ENCODE measurements at places on chromosomes 3 and 15.

GRCh38 chr15:26214290-26214689, 351.2 kb upstream of the ATP10A start:
- no peak for DNase-seq

GRCh38 chr3:22608093-22608492, 595.0 kb upstream of the UBE2E2 start:
- DNase-seq, result no peak

- DNase-seq, result no peak
Measured at GRCh38 chr3:172516318-172517214, 6.7 kb downstream of the TNFSF10 start.

- DNase-seq, result no peak
Measured at GRCh38 chr15:73583544-73583943, 49.6 kb downstream of the NPTN start.

DNA sequence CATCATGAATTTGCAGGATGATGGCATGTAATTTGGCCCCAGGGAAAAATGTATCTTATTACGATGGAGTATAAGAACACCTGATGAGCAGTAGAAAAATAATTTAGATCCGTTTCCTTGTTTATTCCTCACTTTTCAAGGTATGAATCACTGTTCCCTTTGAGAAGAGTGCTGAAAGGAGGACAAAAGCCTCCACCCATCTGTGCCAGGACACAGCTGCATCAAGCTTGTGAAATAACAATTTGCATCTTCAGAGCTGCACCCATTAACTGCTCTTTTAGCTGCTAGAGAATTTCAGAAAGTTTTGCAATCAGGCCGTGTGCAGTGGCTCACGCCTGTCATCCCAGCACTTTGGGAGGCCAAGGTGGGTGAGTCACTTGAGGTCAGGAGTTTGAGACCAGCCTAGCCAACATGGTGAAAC, 9.6 kb downstream of the CLDND1 start:
- no peak for DNase-seq

- DNase-seq, result no peak
Measured at GRCh38 chr3:54899273-54899672, 28.6 kb downstream of the LRTM1 start.
